Muscle of leg (tissue), 16 donors: ENCODE measurements at places on chromosomes 2 and 18. TPM values are rescaled to one million over a fixed set of nuclear protein-coding genes. Genes with fewer than 3 reads are reported as not detected.

DNA sequence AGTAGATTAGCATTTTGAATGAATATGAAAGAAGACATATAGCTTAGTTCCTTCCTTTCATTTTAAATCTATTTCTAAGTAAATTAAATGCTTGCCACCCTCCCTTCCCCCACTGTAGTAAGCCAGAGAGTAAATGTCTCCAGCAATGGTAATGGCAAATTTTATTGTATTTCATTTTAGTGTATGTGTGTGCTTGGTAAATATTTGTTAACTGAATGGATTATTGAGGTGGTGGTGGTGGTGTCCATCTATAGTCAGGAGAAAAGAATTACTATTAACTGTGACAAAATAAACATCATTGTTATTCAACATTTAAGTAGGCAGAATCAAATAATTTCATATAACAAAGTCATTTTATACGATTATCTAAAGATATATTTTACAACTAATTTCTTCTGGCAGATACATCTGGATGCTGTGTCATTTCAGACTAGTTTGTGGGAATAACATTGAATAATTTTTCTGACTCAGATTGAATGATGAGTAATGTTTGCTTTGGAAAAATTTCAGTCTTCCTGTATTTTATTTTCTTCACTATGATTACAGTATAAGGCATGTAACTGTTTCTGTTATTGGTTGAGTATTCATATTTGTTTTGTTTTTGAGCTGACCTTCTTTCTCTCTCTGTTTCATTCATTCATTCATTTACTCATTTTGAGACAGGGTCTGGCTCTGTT, 18.3 kb downstream of the ASXL3 start:
- peak; percentile 34 for DNase-seq

DNA sequence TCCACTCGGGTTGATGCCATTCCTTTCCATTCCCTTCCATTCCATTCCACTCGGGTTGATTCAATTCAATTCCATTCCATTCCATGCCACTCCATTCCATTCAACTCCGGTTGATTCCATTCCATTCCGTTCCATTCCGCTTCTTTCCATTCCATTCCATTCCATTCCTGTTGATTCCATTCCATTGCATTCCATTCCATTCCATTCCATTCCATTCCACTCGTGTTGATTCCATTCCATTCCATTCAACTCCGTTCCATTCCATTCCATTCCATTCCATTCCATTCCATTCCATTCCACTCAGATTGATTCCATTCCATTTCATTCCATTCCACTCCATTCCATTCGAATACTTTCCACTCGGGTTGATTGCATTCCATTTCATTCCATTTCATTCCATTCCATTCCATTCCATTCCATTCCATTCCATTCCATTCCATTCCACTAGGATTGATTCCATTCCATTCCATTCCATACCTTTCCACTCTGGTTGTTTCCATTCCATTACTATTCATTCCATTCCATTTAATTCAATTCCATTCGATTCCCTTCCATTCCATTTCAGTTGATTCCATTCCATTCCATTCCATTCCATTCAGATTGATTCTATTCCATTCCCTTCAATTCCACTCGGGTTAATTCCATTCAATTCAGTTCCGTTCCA, 1141.8 kb downstream of the RPIA start:
- DNase-seq = peak; percentile 26

- peak; percentile 51 for DNase-seq
Observed at GRCh38 chr18:62651276-62652056, 63.9 kb upstream of the PHLPP1 start.

GALR1 gene
- polyA plus RNA-seq = 0.05 TPM

GRCh38 chr2:239930871-239931771, 94.0 kb downstream of the NDUFA10 start:
- DNase-seq = no peak

DNA sequence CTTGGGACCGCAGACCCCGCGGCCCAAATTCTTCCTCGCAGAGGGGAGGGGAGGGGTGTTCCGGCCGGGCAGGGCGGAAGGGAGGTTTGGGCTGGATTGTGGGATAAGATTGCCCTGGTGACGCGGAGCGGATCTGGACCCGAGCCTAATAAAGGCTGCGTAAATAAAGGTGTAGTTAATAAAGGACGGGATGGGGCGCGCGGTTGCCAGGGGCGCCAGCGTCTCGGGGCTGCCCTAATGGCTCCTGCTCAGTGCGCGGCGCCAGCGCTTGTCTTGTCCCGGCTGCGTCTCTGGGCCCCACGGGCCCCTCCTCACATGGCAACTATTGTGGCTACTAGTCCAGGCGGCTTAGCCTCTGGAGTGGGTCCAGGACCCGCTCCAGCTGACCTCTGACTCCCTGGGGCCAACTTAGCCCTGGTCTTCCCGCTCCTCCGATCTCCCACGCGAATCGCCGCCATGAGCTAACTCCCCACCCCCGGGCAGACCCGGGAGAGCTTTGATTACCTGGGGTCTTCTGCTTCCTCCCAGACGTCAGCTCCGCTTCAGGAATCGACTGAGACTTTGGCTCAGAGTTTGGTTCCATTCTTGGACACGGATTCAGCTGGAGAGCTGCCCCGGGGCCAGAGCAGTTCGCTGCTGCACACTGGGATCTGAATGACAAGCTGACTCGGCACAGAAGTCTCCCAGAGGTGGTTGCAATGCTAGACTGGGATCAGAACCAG, 36.5 kb downstream of the SLC25A52 start:
- DNase-seq = peak; percentile 45

DNA sequence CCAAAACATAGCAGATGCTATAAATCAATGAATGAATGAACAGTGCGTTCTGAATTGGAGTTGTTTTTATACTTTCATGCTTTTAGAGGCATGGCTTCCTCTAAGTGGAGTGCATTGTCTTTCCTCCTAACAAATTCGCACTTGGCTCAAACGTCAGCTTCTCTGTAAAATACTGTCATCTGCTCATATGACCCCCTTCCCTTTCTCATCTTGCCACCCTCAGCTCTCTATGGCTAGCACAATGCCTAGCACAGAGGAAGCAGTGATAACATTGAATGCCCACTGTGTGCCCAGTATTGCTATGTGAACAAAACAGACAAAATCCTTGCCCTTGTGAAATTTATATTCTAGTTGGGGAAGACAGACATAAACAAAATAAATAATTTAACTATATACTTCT, 258.8 kb downstream of the MREG start:
- DNase-seq = peak; percentile 46

LPIN1 gene
- polyA plus RNA-seq = 15.6 TPM

PDE11A gene
- polyA plus RNA-seq = 0.73 TPM

GRCh38 chr18:54607213-54608027, 16.4 kb downstream of the DYNAP start:
- DNase-seq = peak; percentile 2

CRYBA2 gene
- not detected for polyA plus RNA-seq

GRCh38 chr2:131132729-131133128, 27.6 kb downstream of the PLEKHB2 start:
- DNase-seq = no peak

- DNase-seq = no peak
Observed at GRCh38 chr2:169301596-169302335, 60.6 kb downstream of the LRP2 start.

DNA sequence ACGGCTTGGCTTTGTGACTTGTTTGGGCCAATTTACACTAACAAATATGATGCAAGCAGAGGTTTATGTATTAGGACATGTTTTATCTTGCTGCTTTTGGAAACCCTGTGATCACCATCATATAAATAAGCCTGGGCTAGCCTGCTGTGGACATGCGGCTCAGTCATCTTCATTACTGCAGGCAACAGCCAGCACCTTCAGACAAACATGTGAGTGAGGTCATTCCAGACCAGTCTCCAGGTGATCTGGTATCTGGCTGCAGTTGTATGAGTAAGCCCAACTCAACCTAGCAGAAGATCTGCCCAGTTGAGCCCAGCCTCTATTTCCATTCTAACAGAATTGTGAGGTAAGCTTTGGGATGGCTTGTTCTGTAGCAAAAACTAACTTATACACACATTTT, 254.6 kb upstream of the ATP5MC3 start:
- no peak for DNase-seq

DNA sequence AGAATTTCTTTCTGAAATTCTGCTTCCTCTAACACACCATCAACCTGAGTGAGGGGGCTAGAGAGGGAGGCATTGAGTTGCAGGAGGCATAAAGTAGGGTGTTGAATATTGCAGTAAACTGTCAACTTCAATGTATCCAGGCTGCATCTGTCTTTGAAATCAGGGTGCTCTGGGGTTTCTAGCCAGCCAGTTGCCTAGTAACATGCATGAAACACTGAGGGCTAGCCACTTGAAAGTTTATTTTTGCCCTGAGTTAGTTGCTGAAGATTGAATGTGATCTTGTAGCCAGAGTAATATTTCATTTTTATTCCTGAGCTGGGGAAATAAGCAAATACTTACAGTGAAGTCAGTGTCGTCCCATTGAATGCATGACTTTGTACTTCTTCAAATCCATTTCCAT, 41.9 kb downstream of the LHCGR start:
- DNase-seq = peak; percentile 57

- no peak for DNase-seq
Observed at GRCh38 chr2:171669121-171669520, 18.1 kb upstream of the DYNC1I2 start.

GRCh38 chr2:193668557-193669323, 1474.0 kb upstream of the TMEFF2 start:
- DNase-seq = no peak

- DNase-seq = peak; percentile 74
Observed at GRCh38 chr2:159136391-159136790, 150.1 kb downstream of the WDSUB1 start.

DNA sequence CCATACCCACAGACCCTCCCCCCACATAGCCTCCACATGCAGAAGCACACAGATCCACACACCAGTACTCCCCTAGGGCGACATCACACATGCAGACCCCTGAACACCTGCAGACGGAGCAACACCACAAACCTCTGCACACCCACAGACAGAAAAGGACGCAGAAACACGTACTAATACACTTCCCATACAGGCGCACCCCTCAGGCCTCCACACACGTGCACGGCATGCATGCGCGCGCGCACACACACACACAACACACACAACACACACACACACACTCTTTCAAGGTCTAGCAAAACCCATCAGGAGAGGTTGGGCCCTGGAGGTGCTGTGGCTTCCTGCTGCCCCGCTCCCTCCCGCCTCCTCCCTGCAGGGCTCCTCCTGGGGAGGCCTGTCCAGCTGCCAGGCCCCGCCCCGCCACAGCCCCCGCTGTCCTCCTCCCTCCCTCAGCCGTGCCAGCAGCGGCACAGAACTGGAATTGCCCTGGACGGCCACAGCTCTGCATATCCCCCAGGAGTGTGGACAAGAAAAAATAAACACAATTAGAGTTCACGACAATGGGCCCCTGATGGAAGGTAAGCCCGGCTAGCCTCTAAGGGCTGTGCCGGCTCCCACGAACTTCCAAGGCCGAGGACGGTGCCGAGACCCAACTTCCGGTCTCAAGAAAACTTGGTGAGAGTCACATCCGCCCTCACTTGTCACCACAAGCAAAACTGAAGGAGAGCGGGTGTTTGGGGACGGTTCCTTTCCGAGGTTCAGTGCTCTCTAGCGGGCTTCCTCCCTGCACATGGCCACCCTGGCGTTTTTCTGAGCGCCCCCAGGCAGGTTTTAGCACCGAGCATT, 6.8 kb downstream of the ZFP36L2 start:
- DNase-seq = peak; percentile 89

DDX18 gene
- 44.2 TPM for polyA plus RNA-seq

DNA sequence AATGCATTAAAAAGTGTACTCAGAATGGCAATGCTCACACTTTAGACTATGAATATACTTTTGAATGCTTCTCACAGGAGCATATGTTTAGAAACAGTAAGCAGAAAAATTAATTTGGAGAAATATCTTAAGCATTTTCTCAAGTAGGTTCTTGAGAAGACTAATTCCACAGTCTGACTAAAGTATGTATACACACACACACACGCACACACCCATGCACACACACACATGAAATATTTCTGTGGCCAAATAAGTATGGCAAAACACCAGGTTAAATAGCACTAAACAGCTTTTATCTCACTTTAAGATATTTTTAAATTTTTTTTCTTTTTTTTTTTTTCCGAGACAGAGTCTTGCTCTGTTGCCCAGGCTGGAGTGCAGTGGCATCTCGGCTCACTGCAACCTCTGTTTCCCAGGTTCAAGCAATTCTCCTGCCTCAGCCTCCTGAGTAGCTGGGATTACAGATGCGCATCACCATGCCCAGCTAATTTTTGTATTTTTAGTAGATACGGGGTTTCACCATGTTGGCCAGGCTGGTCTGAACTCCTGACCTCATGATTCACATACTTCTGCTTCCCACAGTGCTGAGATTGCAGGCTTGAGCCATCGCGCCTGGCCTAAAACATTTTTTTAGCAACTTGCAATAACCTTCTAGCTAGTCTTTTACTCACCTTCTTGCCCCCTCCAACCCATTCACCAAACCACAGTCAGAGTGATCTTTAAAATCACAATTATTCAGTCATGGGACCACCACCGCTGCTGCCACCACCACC, 67.5 kb upstream of the SCG2 start:
- DNase-seq = no peak

DNA sequence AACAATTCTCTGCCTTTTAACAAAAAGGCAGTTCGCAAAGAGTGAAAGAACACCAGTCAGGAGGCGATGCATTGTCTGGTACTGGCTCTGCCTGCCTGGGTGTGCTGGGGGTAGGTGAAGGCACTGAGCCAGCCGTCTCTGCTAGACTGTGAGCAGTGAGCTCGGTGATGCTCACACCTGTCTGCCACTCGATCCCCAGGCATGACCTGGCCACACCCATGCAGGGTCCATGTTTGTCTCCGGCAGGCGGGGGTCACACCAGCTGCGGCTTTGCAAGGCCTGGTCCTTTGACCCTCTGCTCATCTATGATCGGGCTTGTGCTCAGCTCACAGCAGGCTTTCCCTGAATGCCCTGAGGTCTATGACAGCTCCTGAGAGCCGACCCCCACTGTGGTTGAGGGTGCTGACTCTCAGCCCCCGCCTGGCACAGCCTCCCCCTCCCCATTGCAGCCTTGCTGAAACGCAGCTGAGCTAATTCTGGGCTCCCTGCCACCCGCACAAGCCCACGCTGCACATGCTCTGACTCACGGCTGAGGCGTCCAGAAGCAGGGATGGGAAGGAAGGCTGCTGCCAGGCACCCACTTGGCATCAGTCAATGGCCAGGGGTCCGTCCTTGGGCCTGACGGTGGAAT, 23.7 kb downstream of the CRACDL start:
- peak; percentile 78 for DNase-seq

- peak; percentile 22 for DNase-seq
Observed at GRCh38 chr2:175036582-175037018, 31.4 kb upstream of the CHN1 start.

GRCh38 chr2:95062242-95063085, 37.0 kb downstream of the MAL start:
- DNase-seq = no peak
